Muscle of back (tissue), 13 donors: ENCODE measurements at places on chromosomes 13 and 19.

DNA sequence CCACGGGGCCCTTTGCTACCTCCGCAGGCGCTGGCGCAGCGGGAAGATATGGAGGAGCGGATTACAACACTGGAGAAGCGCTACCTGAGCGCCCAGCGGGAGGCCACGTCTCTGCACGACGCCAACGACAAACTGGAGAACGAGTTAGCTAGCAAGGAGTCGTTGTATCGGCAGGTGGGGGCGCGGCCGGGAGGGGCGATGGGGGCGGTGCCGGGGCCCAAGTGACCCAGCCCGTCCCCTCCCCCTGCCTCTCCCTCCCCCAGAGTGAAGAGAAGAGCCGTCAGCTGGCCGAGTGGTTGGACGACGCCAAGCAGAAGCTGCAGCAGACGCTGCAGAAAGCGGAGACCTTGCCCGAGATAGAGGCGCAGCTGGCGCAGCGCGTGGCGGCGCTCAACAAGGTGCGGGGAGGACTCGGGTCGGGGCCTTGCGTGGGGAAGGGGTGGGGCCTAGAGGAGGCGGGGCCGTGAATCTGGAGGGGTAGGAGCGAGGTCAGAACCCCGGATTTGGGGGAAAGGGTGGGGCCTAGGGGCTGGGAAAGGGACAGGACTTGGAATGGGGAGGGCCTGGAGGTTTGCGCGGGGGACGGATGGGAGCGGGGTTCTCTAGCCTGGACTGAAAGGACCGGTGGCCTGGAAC is 13.7 kb downstream of the PPFIA3 start:
- no peak for DNase-seq

- DNase-seq, result peak; percentile 90
These were observed 13.6 kb downstream of the IER2 start for GRCh38 chr19:13163609-13164342.

- no peak for DNase-seq
These were observed 25.7 kb downstream of the TEX29 start for GRCh38 chr13:111346101-111346680.

DNA sequence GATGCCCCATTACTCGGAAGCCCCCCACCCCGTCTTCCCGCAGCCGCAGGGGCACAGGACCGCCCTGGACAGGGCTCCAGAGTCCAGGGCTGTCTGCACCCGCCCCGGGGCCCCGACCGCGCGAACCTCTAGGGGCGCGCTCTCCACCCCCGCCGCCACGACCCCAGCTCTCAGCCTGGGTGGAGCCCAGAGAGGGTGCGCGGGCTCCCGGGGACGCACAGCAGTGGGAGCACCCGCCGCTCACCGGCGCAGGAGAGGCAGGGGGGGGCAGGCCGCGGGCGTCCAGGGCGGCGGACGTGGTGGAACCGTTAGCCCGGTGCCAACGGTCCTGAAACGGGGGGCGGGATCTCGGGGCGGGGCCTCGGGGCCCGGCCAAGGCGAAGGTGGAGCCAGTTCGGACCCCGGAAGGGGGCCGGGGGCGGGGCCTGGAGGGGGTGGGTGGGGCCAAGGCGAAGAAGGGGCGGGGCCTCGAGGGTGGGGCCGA is at the start of gene ATP8B3:
TSS of gene ATP8B3 (minus strand) at position 335 of the 484 bp plus-strand sequence. CDS start 540 bp downstream, outside the sequence.
- no peak for DNase-seq

- DNase-seq, result peak; percentile 29
These were observed 2.4 kb upstream of the LYL1 start for GRCh38 chr19:13104848-13105711.

DNA sequence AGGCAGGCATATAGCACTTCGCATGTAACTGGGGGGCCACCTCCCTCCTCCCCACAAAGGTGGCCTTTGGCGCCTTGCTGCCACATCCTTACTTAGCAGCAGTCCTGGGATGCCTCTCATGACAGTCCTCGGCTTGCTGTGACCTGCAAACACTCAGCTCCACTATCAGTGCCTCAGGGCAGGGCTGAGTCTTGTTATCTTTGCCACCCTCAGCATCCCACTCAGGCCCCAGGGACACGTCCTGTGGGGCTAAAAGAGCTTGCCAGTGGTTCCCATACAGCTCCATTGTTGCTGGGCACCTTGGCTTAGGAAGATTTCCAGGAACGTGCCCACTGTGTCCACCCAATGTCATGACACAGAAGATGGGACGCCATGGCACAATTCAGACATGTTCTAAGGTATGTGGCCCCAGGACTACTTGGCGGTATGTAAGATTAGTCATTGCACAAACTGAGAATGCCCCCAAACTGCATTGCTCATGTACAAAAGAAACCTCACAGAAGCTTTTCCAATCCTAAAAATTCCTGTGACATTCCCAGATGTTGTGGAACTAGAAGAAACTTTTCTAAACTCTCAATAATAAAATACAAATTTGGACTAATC is 16.3 kb downstream of the DOCK9 start:
- DNase-seq, result no peak

DNA sequence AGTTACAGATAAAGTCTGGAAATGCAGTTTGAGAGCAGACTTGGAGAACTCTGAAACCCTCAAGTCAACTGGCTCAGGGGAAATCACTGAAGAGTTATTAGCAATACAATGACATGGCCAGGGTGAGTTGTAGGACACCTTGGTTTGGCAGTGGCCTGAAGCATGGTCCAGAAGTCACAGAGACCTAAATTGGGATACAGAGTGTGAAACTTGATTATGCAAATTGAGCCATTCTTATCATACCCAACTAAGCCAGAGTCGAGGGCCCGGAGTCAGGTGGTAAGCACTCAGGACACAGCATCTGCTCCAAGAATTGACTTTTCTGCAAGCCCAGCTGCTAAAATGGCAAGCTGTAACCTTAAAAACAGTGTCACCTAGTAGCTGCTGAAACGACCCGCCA is 224.5 kb downstream of the DCLK1 start:
- no peak for DNase-seq

- DNase-seq, result no peak
These were observed 79.5 kb downstream of the KLF5 start for GRCh38 chr13:73138276-73138637.

GRCh38 chr13:113455384-113455783 is 2.1 kb upstream of the ADPRHL1 start:
- no peak for DNase-seq

DNA sequence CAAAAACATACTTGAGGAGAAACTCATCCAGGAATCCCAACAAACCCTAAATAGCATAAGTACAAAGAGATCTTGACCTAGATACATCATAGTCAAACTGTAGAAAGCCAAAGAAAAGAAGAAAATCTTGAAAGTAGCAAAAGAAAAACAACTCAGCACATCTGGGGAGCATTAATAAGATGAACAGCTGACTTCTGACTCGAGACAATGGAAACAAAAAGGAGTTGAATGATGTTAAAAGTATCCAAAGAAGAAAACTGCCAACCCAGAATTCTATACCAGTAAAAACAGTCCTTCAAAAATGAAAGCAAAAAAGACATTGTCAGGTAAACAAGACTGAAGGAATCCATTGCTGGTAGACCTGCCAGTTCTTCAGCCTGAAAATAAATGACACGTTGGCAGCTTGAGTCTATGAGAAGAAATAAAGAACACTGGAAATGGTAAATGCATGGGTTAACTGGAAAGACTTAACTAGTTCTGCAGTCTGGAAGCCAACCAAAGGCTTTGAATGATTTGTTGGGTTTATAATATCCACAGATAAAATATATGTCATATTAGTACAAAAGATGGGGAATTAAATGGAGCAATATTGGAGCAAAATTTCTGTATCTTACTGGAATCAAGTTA is 46.8 kb downstream of the TSSK6 start:
- DNase-seq, result no peak

DNA sequence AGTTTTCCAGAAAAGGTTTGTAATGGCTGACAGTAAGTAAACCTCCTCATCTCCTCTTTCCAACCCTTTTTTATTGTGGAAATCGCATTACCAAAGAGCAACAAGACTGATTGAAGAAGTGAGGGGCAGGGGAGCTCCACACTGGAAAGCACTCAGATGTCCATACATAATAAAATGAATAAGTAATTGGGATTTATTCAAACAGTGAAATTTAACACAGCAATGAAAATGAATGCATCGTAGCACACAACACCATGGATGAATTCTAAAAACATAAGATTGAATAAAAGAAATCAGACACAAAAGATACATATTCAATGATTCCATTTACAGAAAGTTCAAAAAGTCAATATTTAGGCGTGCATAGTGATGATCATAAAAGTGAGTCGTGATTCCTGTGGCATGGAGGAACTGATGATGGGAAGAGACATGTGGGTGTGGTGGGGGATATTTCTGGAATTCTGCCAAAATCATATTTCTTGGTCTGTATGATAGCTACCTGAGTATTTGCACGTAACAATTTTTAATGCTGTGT is 18.8 kb downstream of the FAM216B start:
- no peak for DNase-seq

- DNase-seq, result no peak
These were observed 5.6 kb downstream of the NANOS2 start for GRCh38 chr19:45908956-45909355.
